ENCODE measurements at places on chromosomes 12 and 14. TPM values are rescaled to one million over a fixed set of nuclear protein-coding genes. Genes with fewer than 3 reads are reported as not detected.

GRCh38 chr12:32777159-32777558 is 21.5 kb upstream of the YARS2 start:
- no peaks in the 10 kb centered on the region for H3K4me1 ChIP-seq
- peaks cover 2% of the 10 kb centered on the region for H3K27me3 ChIP-seq
- DNase-seq: no peak

Gene KCNJ8
- total RNA-seq: not detected

- no peaks in the 10 kb centered on the region for H3K4me1 ChIP-seq
- no peak for DNase-seq
- H3K27me3 ChIP-seq: peaks cover 10% of the 10 kb centered on the region
- no peak overlapping the region for H3K4me3 ChIP-seq
These were observed 201.0 kb upstream of the RTL1 start for GRCh38 chr14:101104485-101104884.

- H3K4me1 ChIP-seq: no peaks in the 10 kb centered on the region
- peaks cover 12% of the 10 kb centered on the region for H3K27me3 ChIP-seq
- H3K4me3 ChIP-seq: no peak overlapping the region
- H3K36me3 ChIP-seq: peaks cover 45% of the 10 kb centered on the region
These were observed 59.3 kb upstream of the SCAF11 start for GRCh38 chr12:46049665-46050064.

DNA sequence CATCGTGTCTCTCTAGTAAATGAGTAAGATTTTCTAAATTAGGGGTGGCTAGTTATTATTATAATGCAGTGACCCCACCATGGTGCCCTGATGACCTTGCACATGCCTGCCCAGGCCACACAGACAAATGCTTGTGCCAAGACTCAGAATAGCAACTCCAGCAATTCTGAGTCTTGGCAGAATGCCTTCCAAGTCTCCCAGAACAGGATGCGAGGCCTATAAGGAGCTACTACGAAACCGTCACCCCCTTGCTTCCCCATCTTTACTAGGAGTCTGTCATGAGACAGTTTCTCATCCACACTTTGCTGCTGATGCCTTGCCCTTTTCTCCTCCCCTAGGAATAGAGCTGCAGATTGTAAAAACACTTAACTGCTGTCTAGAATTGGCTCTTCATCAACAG is 559.9 kb downstream of the TRHDE start:
- no peak for DNase-seq
- no peak overlapping the region for H3K4me3 ChIP-seq
- H3K27me3 ChIP-seq: no peaks in the 10 kb centered on the region
- H3K4me1 ChIP-seq: no peaks in the 10 kb centered on the region
- H3K36me3 ChIP-seq: no peaks in the 10 kb centered on the region

- H3K27me3 ChIP-seq: no peaks in the 10 kb centered on the region
- DNase-seq: no peak
- H3K4me3 ChIP-seq: no peak overlapping the region
- peaks cover 56% of the 10 kb centered on the region for H3K4me1 ChIP-seq
These were observed 1.3 kb upstream of the TWF1 start for GRCh38 chr12:43807386-43807785.

GRCh38 chr14:64800000-64800399 is 79.7 kb downstream of the SPTB start:
- no peaks in the 10 kb centered on the region for H3K4me1 ChIP-seq
- H3K36me3 ChIP-seq: no peaks in the 10 kb centered on the region
- no peak overlapping the region for H3K27ac ChIP-seq
- H3K4me3 ChIP-seq: no peak overlapping the region
- no peak for DNase-seq

- H3K4me3 ChIP-seq: no peak overlapping the region
- peaks cover 15% of the 10 kb centered on the region for H3K4me1 ChIP-seq
- no peaks in the 10 kb centered on the region for H3K27me3 ChIP-seq
- H3K27ac ChIP-seq: peak overlapping the region; percentile 85
These were observed 19.7 kb upstream of the GPR132 start for GRCh38 chr14:105084741-105085571.

DNA sequence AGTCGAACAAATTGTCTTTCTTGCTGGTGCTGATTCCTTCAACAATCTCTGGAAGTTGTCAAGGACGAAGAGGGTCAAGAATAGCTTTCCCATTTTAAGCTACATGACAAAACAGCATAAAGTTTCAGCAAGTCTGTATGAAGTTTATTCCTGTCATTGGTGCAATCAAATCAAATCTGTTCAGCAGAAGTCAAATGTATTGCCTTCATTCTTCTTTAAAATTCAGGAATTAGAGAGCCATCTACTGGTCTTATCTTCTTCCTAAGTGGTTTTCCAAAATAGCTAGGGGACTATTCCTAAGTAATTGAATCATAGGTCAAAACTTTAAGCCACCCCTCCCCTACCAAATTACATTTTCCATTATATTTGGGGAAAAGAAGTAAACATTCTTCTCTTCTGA is 990.2 kb downstream of the GALC start:
- no peak overlapping the region for H3K27ac ChIP-seq
- no peak overlapping the region for H3K4me3 ChIP-seq
- H3K4me1 ChIP-seq: no peaks in the 10 kb centered on the region
- H3K27me3 ChIP-seq: no peaks in the 10 kb centered on the region
- H3K36me3 ChIP-seq: no peaks in the 10 kb centered on the region

- peak overlapping the region; percentile 94 for H3K4me3 ChIP-seq
- DNase-seq: no peak
- H3K27me3 ChIP-seq: peaks cover 2% of the 10 kb centered on the region
- H3K4me1 ChIP-seq: peaks cover 34% of the 10 kb centered on the region
- H3K36me3 ChIP-seq: no peaks in the 10 kb centered on the region
These were observed 795 bp upstream of the PXN start for GRCh38 chr12:120266180-120266870.

DNA sequence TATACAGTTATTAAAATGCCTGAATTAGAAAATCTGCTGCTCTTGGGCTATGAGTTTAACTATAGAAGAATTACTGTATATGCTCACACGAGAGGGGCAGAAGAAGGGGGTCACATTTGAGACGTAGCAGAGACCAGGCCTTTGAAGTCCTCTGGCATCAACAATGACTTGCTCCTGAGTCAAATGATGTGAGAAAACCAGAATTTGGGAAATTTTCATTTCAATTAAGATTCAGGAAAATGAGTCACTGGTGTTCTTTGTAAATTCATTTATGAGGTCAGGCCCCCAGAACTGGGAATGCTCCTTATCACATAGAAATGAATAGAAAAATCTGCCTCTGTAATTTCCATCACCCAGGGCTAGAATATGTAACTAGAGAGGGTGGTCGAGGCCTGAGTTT is 92.9 kb downstream of the APAF1 start:
- no peak for DNase-seq
- no peak overlapping the region for H3K4me3 ChIP-seq
- no peak overlapping the region for H3K27ac ChIP-seq
- H3K36me3 ChIP-seq: peaks cover 27% of the 10 kb centered on the region
- no peaks in the 10 kb centered on the region for H3K4me1 ChIP-seq
- no peaks in the 10 kb centered on the region for H3K27me3 ChIP-seq

DNA sequence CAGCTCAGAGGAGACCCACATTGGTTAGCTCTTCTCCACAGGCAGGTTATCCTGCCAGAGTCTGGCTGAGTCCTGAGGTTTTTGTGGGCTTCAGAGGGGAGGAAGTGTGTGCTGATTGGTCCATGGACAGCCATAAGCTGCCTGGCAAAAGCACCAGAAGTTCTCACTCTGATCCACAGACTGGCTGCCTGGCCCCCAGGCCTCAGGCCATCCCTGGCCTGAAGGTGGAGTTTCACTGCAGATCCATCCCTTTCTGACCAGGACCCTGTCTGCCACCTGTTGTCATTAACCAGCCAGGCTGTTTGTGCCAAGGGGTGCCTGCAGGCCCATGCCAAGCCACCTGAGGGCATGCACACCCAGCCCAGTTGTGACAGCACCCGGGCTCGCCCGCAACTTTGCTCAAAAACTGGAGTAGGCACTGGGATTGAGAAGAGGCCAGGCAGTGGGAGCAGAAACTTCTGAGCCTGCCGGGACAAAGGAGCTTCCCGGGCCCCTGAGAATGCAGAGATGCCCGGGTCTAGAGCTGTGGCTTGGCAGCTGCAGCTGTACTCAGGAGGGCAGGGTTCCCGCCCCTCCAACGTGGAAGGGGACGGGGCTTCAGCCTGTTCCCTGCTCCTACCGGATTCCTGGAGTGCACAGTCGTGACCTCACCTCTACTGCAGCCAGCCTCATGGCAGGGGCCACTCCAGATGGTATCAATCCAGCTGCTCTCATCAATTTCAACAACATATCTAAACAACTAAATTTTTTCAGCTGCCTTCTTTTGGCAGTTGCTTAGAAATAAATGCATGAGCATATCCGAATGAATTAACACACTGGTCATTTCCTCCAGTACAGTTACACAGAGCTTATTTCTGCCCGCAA is 1277.3 kb downstream of the SLC16A7 start:
- no peak for DNase-seq
- H3K4me1 ChIP-seq: no peaks in the 10 kb centered on the region
- H3K36me3 ChIP-seq: peaks cover 2% of the 10 kb centered on the region
- H3K4me3 ChIP-seq: no peak overlapping the region

GRCh38 chr12:51323966-51324895 is at the start of gene BIN2:
Gene BIN2, minus strand, starts transcription at chr12:51324174. Its CDS starts 72 bp downstream, at chr12:51324102.
- no peaks in the 10 kb centered on the region for H3K27me3 ChIP-seq
- peak; percentile 61 for DNase-seq
- H3K36me3 ChIP-seq: peaks cover 22% of the 10 kb centered on the region
- H3K4me3 ChIP-seq: peak within 1 kb of the TSS; percentile 97
- peak within 1 kb of the TSS; percentile 94 for H3K27ac ChIP-seq
- H3K4me1 ChIP-seq: peaks cover 91% of the 10 kb centered on the region

GRCh38 chr12:122350141-122350848 is 72.2 kb downstream of the CLIP1 start:
- H3K36me3 ChIP-seq: peaks cover 51% of the 10 kb centered on the region
- H3K4me3 ChIP-seq: no peak overlapping the region
- DNase-seq: no peak
- no peaks in the 10 kb centered on the region for H3K4me1 ChIP-seq
- H3K27ac ChIP-seq: no peak overlapping the region

- H3K27ac ChIP-seq: no peak overlapping the region
- no peak overlapping the region for H3K4me3 ChIP-seq
- no peaks in the 10 kb centered on the region for H3K36me3 ChIP-seq
- H3K4me1 ChIP-seq: no peaks in the 10 kb centered on the region
These were observed 13.7 kb downstream of the SIX4 start for GRCh38 chr14:60710494-60710893.

DNA sequence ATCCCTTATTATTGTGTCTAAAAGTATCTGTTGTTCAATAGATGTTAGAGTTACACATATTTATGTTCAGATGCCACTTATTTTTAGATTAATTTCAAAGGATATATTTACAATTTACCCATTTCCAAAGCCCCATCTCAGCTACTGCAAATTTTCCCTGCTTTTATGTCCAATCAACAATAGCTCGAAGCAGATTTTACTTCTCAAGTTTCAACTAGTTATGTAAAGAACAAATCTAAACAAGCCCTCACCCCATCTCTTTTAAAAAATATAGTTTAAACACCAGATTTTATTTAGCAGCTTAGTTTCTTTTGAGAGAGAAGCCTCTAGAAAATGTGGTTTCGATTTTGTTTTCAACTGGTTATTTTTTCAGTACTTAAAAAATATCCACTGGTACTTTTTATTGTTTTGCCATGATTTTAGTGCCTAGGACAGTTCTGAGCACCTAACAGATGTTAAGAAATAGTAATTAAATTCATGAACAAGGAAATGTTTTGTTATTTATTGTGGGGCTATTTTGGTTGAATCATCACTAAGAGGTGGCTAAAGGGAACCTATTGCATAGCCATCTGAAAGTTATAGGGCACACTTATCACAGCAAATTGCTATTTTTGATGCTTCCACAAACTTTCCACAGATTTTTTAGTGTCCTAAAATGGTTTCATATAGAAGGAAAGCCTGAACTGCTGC is 96.2 kb upstream of the BMP4 start:
- no peaks in the 10 kb centered on the region for H3K4me1 ChIP-seq
- DNase-seq: no peak
- no peaks in the 10 kb centered on the region for H3K27me3 ChIP-seq
- H3K36me3 ChIP-seq: no peaks in the 10 kb centered on the region

GRCh38 chr14:93997082-93997481 is at the start of gene CCDC197:
Gene CCDC197, plus strand, starts transcription at chr14:93997301. Its CDS starts 831 bp downstream, at chr14:93998132.
- no peak within 1 kb of the TSS for H3K27ac ChIP-seq
- DNase-seq: no peak
- H3K36me3 ChIP-seq: no peaks in the 10 kb centered on the region
- H3K27me3 ChIP-seq: no peaks in the 10 kb centered on the region
- peaks cover 9% of the 10 kb centered on the region for H3K4me1 ChIP-seq
- no peak within 1 kb of the TSS for H3K4me3 ChIP-seq

GRCh38 chr12:34294137-34294536 is 271.8 kb downstream of the ALG10 start:
- H3K4me3 ChIP-seq: no peak overlapping the region
- no peak for DNase-seq
- no peaks in the 10 kb centered on the region for H3K36me3 ChIP-seq
- peaks cover 1% of the 10 kb centered on the region for H3K27me3 ChIP-seq
- no peaks in the 10 kb centered on the region for H3K4me1 ChIP-seq

Gene OVCH1
- total RNA-seq: not detected

Gene AKAP3
- 5.9 TPM for total RNA-seq

Gene LRTM2
- total RNA-seq: not detected

- no peak overlapping the region for H3K4me3 ChIP-seq
- DNase-seq: no peak
- peaks cover 14% of the 10 kb centered on the region for H3K27me3 ChIP-seq
These were observed 196.2 kb downstream of the KIF26A start for GRCh38 chr14:104334424-104335161.

- no peak overlapping the region for H3K4me3 ChIP-seq
- DNase-seq: peak; percentile 51
- H3K4me1 ChIP-seq: peaks cover 33% of the 10 kb centered on the region
These were observed 3.2 kb downstream of the THTPA start for GRCh38 chr14:23559010-23559925.

Gene TMEM253
- total RNA-seq: not detected

- H3K4me1 ChIP-seq: peaks cover 2% of the 10 kb centered on the region
- H3K27ac ChIP-seq: no peak overlapping the region
- no peaks in the 10 kb centered on the region for H3K36me3 ChIP-seq
- no peak overlapping the region for H3K4me3 ChIP-seq
These were observed 9.1 kb downstream of the CEP170B start for GRCh38 chr14:104874110-104874531.

DNA sequence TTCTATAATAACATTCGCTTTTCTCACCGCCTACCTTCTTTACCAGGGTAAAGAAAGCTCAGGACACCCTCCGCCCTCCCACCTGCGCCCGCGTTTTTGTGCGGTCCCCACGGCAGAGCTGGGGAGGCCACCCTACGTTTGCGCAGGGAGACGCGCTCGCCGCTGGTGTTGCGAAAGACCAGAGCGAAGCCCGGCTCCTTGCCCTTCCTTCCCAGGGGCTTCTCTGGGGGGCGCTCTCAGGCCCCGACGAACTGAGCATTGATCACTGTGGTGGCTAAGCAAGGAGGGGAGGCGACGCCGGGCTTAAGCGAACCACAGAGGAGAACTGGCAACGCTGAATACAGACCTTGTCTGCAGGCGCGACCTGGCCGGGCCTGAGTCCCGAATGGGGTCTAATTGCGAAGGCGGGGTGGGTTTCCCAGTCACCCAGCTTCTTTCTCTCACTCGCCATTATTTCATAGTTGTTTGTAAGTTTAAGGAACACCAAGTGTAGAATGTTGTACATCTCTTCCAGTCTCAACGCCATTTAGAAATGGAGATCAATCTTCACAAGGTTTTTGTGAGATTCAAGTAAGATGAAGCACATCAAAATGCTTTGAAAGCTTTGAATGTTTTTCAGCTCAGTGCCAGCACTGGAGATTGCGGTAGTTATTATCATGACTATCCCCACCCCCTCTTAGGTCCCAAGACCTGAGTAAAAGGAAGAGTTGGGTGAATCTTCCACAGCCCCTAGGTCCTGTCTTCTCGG is 1.7 kb upstream of the NKX2-1 start:
- no peak overlapping the region for H3K27ac ChIP-seq
- peaks cover 8% of the 10 kb centered on the region for H3K4me1 ChIP-seq
- H3K27me3 ChIP-seq: peaks cover 47% of the 10 kb centered on the region

GRCh38 chr14:33738029-33738428 is 212.8 kb downstream of the EGLN3 start:
- no peak for DNase-seq
- no peaks in the 10 kb centered on the region for H3K36me3 ChIP-seq
- no peaks in the 10 kb centered on the region for H3K4me1 ChIP-seq
- no peak overlapping the region for H3K4me3 ChIP-seq
